ENCODE measurements at places on chromosomes 7 and 10.

DNA sequence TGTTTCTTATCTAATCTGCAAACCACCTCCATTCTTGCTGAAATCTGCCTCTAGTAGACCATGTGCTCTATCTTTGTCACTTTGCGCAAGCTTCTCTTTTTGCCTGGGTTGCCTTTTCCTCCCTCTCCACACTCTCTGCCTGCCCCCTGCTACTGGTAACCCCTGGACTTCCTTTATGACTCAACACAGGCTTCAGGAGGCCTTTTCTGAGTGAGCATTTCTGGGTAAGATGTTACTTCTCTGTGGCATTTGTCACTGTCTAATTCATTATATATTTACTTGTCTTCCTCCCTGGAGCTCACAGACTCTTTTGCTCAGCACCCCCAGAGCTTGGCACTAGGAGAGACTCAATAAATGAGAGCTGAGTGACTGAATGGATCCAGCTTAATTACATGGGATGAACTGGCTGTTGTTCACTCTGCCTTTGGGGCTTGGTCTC, 8.4 kb downstream of the GOLGA7B start:
- peak; percentile 70 for DNase-seq

DNA sequence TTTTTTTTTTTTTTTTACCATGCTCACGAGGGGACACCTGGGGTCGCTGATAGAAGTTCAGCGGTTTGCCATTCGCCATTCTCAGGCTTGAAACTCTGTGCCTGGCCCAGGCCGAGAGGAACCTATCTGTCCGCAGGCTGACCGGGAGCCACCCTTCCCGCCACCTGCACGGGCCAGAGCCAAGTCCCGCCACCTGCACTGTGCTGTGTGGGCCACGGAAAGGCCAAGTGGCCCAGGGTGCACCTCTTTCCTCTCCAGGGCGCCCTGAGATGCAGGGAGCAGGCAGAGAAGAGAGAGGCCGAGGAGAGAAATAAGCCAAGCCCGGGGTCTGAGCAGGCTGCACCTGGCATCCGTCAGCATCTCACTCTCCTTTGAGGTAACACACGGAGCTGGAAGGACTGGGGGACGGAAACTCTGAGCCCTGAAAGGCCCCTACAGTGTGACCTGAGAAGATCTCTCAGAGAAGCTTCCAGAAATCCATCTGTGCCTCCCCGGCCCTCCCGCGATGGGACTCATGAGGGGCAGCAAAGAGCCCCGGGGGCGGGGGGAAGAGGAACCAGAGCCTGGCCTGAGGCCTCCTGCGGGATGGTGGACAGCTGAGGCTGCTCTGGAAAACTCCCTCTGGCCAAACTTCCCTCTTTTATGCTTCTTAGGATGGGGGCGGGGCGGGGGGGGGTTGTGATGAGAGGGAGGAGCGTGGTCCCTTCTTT, 46.6 kb downstream of the PRKAG2 start:
- no peak for DNase-seq

DNA sequence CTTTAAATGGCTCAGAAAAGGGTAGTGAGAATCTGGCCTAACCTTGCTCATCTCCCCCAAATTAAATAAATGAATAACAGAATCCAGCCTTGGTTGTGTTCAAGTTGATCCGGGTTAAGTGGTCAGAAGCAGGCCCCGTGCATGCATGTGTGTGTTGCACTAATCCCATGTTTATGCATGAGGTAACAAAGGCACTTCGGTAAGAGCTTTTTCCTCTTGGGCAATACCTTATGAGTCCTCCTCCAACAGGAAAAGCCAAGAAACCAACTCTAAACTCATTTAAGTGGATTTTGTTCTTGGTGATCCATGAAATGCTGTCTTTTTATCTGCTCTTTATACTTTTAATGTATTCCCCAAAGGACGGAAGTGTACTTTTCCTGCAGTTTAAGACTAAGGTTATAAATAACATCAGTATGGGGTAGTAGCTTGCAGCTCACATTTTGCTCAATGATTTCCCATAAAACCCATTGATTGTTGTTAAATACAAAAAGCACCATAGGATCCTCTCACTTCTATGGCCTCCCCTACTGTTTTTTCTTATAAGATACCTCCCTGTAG, 104.9 kb upstream of the YAE1 start:
- DNase-seq = no peak

- peak; percentile 58 for DNase-seq
Observed at GRCh38 chr10:75396631-75397495, 4.7 kb downstream of the ZNF503 start.

GRCh38 chr7:71133232-71133622, 1.3 kb downstream of the GALNT17 start:
- DNase-seq = no peak

GRCh38 chr7:24980534-24981170, 674 bp upstream of the OSBPL3 start:
- DNase-seq = no peak

GRCh38 chr10:102452672-102453340, 1.5 kb upstream of the C10orf95 start:
- peak; percentile 71 for DNase-seq

GRCh38 chr10:6022660-6023059, 39.5 kb downstream of the IL2RA start:
- no peak for DNase-seq

DNA sequence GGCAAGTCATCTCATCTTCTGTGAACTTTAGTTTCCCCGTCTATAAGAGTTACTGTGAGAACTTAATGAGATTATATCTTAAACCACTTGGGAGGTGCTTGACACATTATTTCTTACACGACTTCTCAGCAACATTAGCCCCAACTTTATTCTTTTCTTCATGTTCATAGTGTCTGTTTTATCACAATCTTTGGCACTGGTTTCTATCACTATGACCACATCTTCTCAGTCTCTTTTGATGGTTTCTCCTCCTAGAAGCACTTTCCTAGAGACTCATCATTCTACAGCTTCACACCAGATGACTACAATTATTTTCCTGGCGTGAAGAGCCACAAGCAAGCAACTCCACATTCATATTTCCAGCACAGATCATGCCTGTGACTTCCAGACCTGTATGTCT, 26.5 kb upstream of the BET1 start:
- DNase-seq = no peak

DNA sequence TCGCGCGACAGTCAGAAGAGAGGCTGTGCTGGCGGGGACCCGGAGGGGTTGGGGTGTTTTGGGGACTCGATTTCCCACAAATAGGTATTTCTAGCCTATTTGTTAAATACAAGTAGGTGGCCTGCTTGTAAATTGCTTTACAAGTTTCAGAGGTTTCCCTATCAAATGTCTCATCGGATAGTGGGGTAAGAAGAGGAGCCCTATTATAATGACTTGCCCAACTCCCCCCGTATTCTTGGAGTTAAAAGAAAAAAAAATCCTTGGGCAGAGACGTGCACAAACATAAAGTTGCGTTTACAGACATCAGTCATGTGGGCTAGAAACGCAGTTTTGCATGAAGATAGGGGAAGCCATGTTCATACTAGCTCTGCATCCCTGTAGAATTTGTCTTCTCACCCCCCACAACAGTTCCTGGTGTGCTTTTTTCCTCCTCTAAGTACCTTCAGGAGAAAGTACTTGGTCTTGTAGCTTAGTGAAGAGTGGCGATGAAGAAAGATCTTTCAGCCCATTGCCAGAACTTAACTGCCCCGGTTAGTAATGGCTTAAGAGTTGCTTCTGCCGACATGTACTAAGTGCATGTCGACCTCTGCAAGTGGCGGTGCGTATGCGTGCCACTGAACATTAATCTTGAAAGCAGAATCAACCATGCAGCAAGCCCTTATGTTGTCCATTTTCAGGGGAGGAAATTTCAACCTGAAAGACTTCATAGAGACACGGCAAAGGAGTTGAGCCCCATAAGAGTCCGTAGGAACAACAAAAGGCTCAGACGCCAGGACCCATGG, 832 bp upstream of the TIAL1 start:
- DNase-seq = no peak

GRCh38 chr10:78756604-78757343, 312.0 kb upstream of the ZMIZ1 start:
- peak; percentile 73 for DNase-seq

DNA sequence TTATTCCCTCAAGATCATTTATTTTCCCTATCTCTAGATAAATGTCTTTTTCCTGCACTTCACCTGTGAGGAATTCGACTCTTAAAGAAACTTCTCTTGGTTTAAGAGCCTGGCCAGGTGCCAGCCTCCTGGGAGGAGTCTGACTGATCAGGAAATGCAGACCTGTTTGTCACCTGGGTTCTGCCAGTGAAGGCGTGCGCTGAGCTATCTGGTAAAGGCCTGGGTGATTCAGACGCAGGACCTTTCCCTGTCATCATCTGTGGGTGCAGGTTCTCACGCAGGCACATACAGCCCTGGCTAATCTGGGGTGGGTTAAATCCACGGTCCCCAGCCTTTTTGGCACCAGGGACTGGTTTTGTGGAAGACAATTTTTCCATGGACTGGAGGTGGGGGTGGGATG, 65.3 kb upstream of the AQP1 start:
- DNase-seq = no peak

DNA sequence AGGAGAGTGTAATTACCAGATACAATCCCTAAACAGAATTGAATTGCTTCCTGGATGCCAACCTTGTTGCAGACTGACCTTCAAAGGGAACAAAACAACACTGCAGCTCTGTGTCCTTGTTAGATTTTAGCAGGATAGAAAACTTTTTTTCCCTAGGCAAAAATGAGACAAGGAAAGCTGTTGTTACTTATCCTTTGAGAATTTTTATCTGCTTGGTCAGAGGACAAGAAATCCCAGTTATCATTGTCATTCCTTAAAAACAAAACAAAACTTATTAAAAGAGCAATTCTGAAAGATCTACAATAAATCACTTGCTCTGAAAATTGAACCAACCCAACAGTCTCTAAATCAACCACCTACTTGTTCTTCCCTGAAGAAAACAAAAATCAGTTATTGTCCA, 652.6 kb downstream of the REEP3 start:
- DNase-seq = no peak

DNA sequence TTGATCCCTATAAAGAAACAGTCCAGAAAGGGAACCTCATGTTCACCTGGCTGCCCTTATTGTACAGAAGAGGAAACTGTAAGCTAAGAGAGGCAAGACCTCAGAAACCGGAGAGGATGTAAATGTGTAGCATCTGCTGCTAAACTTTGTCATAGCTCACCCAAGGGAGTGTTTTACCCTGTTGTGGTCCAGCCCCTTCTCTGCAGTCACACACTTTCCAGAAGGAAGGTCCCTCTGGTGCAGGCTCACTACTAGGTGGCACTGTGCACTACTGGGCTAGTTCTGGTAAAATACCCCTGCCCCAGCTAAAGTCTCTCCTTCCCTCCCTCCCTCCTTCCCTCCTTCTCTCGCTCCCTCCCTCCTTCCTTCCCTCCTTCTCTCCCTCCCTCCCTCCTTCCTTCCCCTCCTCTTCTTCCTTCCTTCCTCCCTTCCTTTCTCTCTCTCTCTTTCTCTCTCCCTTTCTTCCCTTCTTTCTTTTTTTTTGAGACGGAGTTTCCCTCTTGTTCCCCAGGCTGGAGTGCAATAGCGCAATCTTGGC, 42.5 kb upstream of the LCOR start:
- DNase-seq = peak; percentile 68

GRCh38 chr7:4006687-4007086, 675.4 kb upstream of the FOXK1 start:
- no peak for DNase-seq

- no peak for DNase-seq
Observed at GRCh38 chr7:47327698-47328391, 254.1 kb downstream of the TNS3 start.

GRCh38 chr7:114678116-114678515, 243.8 kb upstream of the MDFIC start:
- DNase-seq = no peak

- no peak for DNase-seq
Observed at GRCh38 chr7:44194069-44194468, 4.8 kb upstream of the GCK start.

- DNase-seq = no peak
Observed at GRCh38 chr7:74069086-74069541, 14.5 kb upstream of the LIMK1 start.

GRCh38 chr7:27871086-27871485, 131.1 kb downstream of the TAX1BP1 start:
- no peak for DNase-seq

GRCh38 chr10:6640433-6641040, 60.5 kb upstream of the PRKCQ start:
- DNase-seq = no peak

DNA sequence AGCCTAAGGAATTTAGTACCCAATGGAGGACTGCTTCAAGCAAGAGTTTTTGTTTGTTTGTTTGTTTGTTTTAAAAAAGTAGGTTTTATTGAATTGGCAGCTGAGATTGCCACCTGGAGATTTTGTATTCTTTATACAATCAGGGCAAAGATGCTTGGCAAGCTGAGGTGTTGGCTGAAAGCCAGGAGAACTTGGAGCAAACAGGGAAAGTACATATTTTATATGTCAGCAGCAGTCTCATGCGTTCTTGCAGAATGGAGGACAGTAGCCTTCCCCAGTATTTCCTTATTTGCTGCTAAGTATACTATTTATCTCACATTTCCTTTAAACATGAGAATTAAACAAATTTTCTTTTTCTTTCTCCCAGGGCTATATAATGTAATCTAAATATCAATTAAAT, 22.6 kb upstream of the ICA1 start:
- DNase-seq = no peak

GRCh38 chr10:30596013-30596412, 33.5 kb downstream of the LYZL2 start:
- no peak for DNase-seq

GRCh38 chr10:33099748-33100147, 141.7 kb upstream of the ITGB1 start:
- no peak for DNase-seq

DNA sequence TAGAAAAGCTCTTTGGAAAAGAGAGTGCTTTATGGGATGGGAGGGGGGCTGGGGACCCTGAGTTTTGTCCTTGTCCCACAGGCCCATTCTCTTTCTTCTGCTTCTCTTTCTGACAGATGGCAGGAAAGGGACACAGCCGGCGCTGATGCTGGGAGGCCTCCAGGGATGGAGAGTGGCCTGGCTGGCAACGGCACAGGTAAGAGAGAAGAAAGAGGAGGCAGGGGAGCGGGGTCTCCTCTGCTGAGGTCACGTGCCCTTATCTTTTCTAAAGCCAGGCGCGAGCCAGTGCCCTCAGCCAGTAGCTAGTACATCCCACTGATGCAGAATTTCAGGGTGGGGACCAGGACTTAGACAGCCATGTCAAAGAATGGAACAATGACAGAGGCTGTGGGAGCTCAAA, 9.2 kb downstream of the ZNF775 start:
- peak; percentile 18 for DNase-seq

- no peak for DNase-seq
Observed at GRCh38 chr10:4399556-4399955, 426.5 kb upstream of the AKR1E2 start.

GRCh38 chr10:43350686-43351085, 20.8 kb upstream of the FXYD4 start:
- no peak for DNase-seq

Data from natural killer cell treated with Interleukin-12 subunit alpha and Interleukin-12 subunit beta and Interleukin-15 and Interleukin-18, amount 100 ng/mL, for 72 hours (primary cell).